SK-MEL-5 (cell line): ENCODE measurements at places on chromosomes 7 and 10.
A peak's percentile ranks its signal among the peaks of the same experiment; 100 is the strongest.

GRCh38 chr7:84085998-84086397, 108.6 kb downstream of the SEMA3A start:
- DNase-seq = no peak

GRCh38 chr7:103685646-103686045, 239.6 kb upstream of the SLC26A5 start:
- no peak for DNase-seq

- DNase-seq = no peak
These were observed 54.7 kb upstream of the FIGNL1 start for GRCh38 chr7:50504646-50505546.

DNA sequence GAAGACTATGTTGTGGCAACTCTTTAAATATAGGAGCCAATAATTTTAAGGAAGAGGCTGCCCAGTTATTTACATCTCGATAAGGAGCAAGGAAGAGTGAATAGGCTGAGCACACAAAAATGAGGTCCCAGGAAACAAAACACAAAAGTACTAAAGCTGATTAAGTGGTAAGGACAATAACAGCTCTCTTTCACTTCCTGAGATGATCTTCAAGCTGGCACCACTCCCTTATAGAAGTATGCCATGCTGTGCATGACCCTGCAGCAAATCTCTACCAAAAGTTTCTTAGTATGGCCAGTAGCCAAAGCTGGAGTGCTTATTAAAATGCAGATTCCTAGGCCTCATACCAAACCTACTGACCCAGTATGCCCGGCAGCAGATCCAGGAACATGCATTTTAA, 39.7 kb downstream of the CADPS2 start:
- peak; percentile 20 for DNase-seq

- no peak for DNase-seq
These were observed 709.4 kb downstream of the AUTS2 start for GRCh38 chr7:70307544-70308106.

- no peak for DNase-seq
These were observed 31.6 kb downstream of the COA1 start for GRCh38 chr7:43697690-43698089.

- no peak for DNase-seq
These were observed 11.2 kb upstream of the TSPAN14 start for GRCh38 chr10:80442879-80443278.

- peak; percentile 77 for DNase-seq
These were observed 40.6 kb downstream of the MICALL2 start for GRCh38 chr7:1418505-1419309.

GRCh38 chr7:106326594-106327537, 42.1 kb upstream of the NAMPT start:
- DNase-seq = no peak

DNA sequence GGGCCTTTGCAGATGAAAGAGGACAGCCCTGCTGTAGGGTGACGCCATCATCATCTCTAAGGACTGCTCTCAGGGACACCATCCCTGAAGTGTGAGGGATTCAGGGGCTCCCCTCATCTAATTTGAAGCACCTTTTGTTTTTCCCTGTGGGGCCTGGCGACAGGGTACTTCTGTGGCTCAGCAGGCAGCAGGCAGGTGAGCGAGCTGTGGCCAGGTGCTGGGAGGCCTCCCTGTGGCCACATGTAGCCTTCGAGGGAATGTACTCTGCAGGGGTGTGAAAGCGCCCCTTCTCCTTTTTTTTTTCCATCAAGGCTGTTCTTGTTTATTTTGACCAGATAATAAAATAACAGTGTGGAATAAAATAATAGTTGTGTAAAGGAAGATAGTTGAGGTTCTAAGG, 118.2 kb upstream of the DPP6 start:
- DNase-seq = no peak

- DNase-seq = no peak
These were observed 22.5 kb downstream of the PCGF5 start for GRCh38 chr10:91242940-91243339.

DNA sequence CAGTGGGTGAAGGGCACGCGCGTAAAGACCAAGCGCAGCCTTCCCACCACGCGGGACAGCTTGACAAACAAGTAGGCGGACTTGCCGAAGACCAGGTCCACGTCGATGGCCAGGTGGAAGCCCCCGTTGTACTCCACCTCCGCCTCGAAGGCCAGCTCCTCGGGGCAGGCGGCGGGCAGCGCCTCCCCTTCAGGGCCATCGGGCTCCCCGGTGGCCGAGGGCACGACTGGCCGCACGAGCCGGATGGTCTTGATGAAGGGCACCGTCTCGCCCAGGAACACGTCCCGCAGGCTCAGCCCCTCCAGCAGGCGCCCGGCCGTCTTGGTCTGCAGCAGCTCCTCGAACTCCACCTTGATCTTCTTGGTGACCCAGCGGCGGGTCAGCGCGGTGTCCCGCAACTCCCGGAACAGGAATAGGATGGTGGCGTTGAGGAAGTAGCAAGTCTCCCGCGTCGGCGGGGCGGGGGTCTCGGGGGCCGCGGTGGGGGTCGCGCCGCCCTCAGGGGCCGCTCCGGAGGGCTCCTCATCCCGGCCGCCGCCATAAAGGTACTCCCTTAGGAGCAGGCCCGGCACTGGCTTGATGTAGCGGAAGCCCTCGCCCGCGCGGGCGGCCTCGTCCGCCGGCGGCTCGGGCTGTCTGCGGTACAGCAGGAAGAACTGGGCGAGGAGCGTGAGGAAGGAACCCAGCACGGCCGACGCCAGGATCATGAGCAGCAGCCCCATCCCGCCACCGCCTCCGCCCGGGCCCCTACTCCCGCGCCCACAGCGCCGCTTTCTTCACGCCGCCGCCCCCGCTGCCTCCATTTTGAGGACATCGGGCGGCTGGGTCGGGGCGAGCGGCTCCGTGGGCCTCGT, 507 bp downstream of the PDZD8 start:
- no peak for DNase-seq

GRCh38 chr10:51773681-51774080, 74.3 kb upstream of the CSTF2T start:
- DNase-seq = no peak

DNA sequence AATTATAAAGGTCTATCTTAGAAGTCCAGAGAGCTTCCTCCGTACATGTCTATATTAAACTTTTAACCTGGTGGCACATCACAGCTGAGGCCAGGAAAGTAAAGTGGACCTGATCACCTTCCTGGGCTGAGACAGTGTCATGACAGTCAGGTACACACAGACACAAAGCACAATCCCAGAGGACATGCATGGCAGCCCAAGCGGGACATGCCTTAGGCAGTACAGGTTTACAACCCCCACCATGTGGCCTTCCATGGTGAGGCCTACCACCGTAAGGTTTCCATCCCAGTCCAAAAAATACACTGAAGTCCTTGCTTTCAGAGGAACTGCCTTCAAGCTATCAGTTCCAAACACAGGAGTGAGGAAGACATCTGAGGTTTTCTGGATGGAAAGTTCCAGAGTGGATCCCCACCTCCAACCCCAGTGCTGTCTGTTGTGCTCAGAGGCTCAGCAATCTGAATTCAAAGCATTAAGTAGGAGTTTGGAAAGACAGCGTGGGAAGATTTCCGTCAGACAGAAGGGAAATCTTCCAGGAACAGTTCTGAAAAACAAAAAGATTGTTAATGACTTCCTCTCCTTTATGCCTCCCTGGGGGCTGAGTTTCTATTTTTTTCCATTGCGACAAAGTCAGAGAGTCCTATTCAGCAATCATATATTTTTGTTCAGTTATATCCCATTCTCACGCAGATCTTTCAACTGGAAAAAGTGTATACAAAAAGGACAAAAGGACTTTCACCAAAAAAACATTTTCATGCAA, 20.1 kb downstream of the IFIT3 start:
- DNase-seq = no peak

DNA sequence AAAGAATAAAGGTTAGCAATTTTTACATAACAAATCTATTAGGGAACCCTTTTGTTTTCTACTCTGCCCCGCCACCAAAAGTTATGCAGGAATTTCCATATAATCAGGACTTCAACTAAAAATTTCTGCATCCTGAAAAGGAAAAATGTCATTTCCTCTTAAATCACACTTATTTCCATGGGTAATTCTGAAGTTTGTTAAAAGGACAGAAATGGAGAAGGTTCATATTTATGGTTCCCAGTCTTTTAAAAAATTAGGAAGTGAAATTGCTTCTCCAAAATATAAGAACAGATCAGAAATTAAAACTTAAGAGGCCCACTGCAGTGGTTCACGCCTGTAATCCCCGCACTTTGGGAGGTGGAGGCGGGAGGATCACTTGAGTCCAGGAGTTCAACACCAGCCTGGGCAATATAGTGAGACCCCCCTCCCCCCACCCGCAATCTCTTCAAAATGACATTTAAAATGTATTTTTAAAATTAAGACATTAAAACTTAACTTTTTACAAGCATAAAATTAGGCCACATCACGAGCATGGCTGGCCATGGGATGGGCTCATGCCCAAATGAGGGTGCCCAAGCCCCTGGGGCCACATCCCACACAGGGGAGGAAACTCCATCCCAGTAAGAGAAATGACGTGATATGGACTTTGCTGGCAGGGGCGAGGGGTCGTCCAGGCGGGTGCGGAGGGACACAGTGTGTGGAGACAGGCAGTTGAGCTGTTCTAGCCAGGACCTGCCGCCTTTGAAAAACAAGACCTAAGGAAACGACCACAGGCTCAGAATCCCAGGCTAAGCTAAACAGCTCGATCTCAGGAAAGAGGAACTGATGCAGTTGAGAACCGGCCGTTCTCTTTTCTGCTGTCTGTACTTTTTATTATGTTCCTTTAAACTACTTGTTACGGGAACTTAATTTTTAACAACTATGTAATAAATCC, 51.3 kb upstream of the NFE2L3 start:
- no peak for DNase-seq

DNA sequence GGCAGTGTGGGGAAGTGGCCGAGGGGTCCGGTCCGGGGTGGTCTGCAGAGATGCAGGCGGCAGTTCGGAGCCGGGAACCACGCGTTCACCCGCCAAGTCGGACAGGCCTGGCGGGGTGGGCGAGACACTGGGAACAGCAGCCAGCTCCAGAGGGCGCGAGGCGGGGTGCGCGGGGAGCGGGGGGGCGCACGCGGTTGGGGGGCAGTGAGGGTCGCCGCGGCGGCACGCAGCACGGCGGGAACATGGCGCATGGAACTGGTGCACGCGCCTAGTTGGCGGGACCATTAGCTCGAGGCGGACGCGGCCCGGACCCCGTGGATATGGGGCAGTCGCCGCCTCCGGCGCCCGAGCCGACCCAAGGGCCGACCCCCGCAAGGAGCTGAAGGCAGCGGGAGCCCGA, 635.9 kb downstream of the ZNF37A start:
- no peak for DNase-seq

- DNase-seq = no peak
These were observed 177.8 kb downstream of the NSUN6 start for GRCh38 chr10:18473424-18474117.

DNA sequence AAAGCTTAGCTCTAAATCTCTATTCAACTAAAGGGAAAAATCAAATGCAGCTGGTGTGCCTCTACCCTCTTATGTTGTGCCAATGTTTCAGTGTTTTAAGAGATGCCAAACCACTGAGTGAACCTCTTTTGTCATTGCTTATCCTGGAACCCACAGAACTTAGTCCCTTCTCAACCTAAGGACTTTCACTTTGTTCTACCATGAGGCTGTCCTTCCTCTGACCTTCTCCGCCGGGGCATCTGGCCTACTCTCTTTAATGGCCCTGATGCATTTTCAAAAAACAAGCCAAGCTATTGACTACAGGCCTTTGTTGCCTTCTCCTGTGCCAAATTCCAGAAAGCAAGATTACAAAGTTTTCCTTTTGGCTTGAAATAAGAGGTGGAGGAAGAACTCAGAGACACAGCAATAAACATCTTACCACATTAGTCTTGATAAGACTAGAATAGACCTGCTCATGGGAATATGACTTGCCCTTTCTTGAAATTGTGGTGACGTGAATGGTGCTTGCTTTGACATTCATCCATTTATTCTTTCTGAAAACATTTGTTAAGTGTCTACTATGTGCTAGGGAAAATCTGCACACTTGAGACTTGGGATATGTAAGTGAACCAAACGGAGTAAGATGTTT, 253.2 kb upstream of the SMIM30 start:
- peak; percentile 6 for DNase-seq

- DNase-seq = no peak
These were observed 84.1 kb downstream of the EZH2 start for GRCh38 chr7:148799893-148800555.

DNA sequence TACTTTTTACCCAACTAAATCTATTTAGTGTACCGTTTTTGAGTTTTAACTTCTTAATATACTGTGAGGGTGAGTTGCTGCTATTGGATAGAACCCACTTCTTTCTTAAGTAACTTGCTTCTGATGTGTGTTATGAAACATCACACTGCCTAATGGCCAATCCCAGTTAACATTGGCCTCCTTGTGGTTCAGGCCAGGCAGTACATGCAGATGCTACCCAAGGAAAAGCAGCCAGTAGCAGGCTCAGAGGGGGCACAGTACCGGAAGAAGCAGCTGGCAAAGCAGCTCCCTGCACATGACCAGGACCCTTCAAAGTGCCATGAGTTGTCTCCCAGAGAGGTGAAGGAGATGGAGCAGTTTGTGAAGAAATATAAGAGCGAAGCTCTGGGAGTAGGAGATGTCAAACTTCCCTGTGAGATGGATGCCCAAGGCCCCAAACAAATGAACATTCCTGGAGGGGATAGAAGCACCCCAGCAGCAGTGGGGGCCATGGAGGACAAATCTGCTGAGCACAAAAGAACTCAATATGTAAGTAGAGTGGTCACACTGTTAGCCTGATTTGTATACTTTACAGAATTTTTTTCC, 39.7 kb downstream of the TES start:
- peak; percentile 88 for DNase-seq

DNA sequence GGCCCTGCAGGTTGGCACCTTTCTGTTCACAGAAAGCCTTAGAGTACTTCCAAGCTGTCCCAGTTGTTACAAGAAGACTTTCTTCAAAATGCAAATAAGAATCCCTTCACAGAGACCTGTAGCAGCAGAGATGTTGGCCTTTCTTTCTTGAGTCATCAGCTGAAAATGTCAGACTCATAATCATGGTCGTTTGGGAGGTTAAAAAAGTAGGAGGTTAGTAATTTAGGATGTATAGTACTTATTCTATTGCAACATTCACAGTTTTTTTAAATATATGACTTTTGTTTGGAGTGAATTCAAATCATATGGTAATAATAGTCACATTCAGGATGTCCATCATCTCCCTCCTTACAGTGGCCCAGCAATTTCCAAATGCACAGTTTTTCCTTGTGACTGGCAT, 223.9 kb upstream of the GLI3 start:
- no peak for DNase-seq

GRCh38 chr7:51064688-51065087, 251.9 kb downstream of the COBL start:
- no peak for DNase-seq

DNA sequence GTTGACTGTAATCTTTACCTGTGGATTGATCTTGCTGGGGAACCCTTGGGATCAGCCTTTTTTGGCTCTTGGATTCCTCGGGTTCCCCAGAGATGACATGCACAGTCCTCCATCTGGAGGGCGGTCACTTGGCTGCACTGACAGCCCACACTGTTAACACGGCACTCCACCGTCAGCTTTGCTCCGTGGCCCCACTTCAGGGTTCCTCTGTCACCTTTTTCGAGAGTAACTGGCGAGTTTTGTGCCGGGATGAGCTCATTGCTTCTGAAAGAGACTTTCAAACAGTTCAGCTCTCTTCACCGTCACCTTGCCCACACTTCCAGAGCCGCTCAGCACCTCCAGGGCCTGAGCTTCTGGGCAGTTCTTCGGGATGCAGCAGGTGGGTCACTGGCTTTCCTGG, 42.4 kb downstream of the PROSER2 start:
- DNase-seq = no peak
